ENCODE measurements at places on chromosomes 5 and 9.

DNA sequence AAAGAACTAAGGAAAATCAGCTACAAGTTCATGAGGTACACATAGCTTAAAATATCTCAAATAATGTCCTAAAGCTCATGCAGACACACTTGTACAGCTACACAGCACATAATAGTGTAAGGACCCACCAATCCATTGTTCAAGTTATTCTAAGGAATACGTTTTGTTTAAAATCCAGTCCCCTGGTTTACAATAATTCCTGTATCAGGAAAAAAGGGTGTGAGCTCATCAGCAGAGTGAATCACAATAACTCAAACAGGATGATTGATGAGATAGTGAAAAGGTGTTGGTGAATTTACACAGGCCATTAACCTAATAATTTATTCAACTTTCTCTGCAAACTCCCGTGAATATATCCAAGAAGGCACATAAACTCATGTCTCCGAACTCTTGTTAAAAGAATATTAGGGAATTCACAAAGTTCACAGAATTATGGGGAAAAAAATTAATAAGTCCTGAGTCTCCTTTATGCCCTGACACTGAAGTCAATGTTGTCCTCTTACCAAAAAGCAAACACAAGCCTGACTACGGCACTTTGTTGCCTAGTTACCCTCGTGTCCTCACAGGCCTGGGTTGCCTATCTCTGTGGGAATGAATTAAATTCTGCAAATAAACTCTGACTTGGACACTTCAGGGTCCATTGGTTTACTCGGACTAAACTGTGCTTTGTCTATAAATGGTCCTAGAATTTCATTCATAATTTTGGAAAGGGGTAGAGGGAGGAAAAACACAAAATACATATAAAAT is 142.8 kb upstream of the PDE4D start:
- peak; percentile 2 for DNase-seq

DNA sequence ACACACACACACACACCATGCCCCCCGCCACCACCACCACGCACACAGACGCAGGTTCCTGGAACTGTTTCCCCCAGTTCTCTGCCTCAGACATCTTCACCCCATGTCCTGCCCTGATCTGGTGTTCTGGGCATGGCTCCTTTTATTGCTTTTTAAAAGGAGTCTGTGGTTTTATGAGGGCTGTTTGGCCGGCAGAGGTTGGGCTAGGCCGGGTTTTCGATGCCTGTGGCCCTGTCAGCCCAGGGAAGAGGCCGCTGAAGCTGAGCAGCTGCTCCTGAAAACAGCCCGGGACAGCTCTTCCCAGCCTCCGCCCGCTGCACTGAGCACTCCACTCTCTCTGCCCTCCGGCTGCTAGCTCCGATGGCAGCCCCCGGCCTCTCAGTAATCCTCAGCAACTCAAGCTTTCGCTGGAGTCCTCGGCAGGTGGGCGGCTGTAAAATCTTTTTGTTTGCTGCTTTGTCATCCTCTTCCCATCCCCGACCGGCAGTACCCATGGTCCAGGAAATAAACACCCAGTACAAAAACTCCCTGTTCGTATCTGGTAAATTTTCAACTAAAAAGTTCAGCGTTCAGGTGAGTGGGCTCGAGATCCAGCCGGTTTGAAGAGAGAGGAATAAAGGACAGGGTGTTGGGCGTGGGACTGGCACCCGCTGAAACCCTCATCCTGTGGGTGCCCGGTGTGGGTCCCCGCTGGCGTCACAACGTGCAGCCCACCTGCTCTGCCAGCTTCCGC is 103.0 kb upstream of the ERCC6L2 start:
- peak; percentile 91 for DNase-seq

DNA sequence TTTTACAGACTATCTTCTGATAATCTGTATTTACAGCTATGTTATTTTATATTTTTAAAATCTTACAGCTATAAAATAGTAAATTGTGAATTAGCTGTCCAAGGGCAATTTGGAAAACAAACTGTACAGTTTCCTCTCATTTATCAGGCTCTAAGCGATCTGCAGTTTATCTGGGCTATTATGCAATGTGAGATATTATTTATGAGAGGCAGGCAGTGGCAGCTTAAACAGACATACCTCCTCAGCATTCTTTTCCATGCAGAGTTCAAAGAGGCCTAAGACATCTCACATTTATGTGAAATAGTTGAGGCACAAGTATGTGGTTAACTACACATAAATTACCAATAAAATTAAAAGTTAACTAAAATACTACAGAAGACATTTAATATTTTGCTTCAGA is 10.2 kb downstream of the NIPSNAP3B start:
- DNase-seq, result no peak

GRCh38 chr5:161925960-161926359 is 78.0 kb downstream of the GABRA1 start:
- no peak for DNase-seq

DNA sequence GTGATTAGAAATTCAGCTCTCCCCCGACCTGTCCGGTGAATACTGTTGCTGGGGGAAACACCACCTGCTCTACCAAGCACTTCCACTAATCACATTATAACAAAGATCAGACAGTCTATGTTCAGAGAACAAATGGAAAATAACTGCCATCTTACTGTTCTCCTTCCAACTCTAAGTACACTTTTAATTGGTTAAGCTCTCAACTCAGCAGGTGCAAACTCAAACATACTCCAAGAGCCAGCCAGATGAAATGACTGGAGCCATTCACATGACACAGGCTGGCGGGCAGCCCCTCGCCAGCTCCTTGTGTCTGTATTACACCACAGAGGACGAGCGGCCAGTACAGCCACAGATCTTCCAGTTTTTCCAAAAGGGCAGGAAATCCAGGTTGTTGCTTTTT is 16.1 kb downstream of the LIFR start:
- DNase-seq, result peak; percentile 80

DNA sequence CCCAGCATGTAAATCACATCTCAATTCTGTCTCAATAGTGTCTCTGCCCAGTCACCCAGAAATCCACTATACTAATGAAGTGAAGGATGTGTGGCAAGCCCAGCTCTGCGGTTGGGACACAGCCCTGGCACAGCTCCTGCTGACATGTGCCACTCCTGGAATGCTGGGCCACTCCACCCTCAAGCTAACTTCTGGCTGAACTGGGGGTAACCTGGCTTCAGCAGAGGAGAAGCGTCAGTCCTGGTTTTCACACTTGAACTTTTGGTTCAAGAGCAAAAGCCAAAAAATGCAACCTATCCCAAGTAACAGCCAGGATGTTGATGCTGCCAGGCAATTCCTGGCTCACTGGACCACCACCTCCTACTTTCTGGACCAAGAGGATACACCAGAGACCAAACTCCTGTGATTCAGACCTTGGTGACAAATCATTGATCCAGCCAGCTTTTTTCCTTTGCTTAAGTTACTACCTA is 86.4 kb downstream of the ARRDC3 start:
- DNase-seq, result no peak

- DNase-seq, result peak; percentile 60
Observed at GRCh38 chr5:100647461-100648230, 112.5 kb downstream of the FAM174A start.

- peak; percentile 45 for DNase-seq
Observed at GRCh38 chr5:126490167-126490940, 67.1 kb downstream of the GRAMD2B start.

GRCh38 chr9:79012561-79012960 is 559.2 kb upstream of the TLE4 start:
- no peak for DNase-seq
